AG09309 (cell line): ENCODE measurements at places on chromosomes 4 and X.

DNA sequence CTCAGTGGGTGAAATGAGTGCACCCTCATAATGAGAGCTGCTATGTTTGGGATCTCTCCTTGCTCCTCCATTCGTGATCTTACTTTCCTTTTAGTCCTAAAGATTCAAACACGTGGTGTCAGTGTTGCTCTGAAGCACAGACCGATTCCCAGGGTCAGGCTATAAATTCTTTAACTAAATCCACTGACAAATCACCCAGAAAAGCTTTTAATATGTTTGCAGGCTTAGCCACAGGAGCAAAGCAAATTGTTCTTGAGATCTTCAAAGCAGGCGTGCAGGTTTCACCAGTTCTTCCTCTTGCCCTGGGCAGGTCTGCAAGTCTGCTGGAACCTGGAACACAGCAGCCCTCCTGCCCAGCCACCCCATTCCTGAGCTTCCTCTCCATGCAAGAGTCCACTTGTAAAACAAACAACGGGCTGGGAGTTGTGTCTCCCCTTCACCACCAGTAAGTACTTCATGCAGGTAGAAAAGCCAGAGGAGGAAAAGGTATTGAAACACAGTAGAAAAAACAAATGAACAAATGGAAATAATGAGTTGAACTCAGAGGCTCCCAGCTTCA, 70.1 kb upstream of the ENPP6 start:
- peak; percentile 23 for DNase-seq

- DNase-seq = no peak
Observed at GRCh38 chr4:164872481-164872880, 4.5 kb upstream of the APELA start.

GRCh38 chrX:13474164-13474516, 95.3 kb upstream of the EGFL6 start:
- no peak for DNase-seq

DNA sequence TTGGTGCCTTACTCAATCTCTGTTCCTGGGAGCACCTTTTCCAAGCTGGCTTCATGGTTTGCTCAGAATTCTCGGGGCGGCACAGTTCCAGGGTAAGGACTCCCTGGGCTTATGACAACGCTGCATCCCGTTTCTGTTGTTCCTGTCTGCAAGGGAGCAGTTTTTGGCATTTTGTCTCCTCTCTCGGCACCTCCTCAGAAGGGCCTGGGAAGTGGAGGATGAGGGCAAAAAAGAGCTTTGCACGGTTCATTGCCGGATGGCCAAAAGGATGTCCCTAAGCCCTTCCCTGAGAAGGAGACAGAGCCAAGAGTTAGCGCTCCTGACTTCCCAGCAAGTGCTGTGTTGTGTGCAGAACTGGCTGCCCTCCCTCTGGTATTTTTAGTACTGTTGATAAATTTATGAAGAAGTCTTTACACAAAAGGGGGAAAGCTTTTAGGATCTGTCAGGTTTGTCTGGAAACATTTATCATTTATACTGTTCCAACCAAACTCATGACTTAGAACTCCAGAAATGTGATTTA, 13.4 kb downstream of the SRD5A3 start:
- no peak for DNase-seq

GRCh38 chrX:129496625-129497024, 26.7 kb downstream of the SMARCA1 start:
- DNase-seq = no peak

- no peak for DNase-seq
Observed at GRCh38 chr4:41465146-41465761, 72.7 kb upstream of the LIMCH1 start.

DNA sequence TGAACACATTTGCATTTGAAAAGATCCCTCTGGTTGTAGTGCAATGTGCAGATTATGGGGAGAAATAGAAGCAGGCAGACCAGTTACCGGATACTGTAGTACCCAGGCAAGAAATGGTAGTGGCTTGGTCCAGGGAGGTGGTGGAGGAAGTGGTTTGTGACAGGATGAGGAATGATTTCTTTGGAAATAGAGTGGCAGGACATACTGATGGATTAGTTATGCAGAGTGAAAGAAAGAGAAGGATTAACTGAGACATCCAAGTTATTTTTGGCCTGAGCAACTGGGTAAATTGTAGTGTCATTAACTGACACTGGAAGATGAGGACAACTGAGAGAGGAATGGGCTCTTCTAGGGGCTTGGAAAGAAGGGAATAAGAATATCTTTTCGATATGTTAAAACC, 139.7 kb downstream of the CFAP299 start:
- no peak for DNase-seq

- no peak for DNase-seq
Observed at GRCh38 chrX:8139716-8140115, 31.4 kb downstream of the VCX2 start.

DNA sequence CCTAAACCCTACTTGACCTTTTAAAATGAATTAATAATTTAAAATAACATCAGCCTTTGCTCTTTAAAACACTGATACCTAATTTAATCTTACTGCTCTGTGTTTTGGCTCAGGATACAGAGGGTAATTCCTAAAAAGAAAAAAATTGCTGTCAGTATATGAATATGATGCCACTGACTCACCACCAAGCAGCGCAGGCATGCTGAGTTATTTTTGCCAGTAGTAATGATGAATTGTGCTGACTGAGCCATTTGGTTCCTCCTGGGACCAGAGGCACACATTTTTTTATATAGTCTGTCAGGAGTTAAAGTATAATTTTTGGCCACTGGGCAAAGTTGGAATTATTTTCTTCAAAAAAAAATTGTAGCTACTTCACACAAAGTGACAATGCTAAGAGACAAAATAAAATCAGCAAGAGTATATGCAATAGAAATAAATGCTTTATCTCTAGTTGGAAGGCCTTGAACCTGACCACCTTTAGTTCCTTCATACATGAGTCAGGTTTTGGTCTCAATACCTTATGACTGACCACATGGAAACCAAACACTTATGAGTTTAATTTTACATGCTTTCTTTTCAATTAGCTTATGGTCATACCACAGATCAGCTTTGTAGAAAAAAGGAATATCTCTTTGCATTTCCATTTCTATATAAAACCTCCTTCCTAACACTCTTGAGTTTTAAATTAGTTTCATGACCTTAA, 115.1 kb downstream of the PPP3CA start:
- DNase-seq = no peak

GRCh38 chrX:109533631-109534030, 3.0 kb upstream of the NXT2 start:
- no peak for DNase-seq

DNA sequence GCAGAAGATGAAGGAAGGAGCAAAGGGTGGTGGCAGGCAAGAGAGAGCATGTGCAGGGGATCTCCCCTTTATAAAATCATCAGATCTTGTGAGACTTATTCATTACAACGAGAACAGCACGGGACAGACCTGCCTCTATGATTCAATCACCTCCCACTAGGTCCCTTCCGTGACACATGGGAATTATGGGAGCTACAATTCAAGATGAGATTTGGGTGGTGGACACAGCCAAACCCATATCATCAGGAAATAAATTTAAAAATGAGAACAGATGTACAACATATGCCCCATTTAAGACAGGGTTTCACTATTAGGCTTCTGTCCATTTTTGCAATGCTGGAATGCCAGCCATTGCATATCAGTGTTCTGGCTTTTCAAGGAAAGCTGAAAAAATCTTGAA, 346.7 kb upstream of the SLIT2 start:
- no peak for DNase-seq

GRCh38 chr4:99645036-99645435, 12.6 kb downstream of the C4orf54 start:
- DNase-seq = no peak

- DNase-seq = no peak
Observed at GRCh38 chrX:482192-482701, 95.5 kb upstream of the PPP2R3B start.

DNA sequence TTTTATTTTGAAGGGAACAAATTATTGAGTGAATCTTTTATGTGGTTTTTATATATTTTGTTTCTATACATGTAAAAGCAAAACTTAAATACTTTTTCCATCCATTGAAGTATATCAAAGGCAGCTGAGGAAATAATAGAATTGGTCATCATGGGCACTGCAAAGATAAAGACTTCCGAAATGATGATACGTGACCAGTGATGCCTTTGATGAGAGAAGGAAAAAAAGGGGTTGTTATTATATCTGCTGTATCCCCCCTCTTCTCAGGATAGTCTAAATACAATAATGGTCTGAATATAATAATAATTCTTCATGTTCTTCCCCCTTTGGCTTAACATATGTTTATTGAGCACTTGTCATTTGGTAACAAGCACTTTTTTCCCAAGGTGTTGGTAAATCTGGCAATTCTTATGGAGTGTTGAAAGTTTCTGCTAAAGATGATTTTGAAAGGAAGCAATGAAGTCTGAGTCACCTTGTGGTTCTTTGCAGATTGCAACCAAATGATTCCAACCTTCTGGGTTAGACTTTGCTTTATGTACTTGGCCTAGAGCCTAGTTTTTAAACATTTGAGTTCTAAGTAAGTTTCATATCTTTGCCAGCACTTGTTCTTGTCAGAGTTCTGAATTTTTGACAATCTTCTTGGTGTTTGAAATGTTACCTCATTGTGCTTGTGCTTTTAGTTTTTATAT, 60.8 kb downstream of the USP9X start:
- peak; percentile 81 for DNase-seq

- no peak for DNase-seq
Observed at GRCh38 chr4:88162626-88163025, 4.2 kb upstream of the ABCG2 start.

DNA sequence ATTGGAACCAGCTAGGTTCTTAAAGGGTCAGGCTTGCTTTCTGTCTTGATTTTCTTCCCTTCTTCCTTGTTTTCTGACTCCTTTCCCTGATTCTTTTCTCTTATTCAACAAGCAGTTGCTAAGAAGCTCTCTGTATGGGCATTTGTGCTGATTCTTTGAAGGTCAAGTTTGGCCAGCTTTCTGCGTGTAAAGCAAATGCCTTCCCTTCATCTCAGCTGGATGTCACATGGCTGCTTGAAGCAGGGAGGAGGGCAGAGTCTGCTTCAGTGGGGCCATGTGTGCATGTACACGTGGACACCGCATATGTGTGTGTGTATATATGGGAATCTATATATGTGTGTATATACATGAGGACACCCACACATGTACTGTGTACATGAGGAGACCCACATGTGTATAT, 139.9 kb upstream of the ATP6AP2 start:
- no peak for DNase-seq

- no peak for DNase-seq
Observed at GRCh38 chrX:90883479-90883878, 551.2 kb upstream of the PABPC5 start.

DNA sequence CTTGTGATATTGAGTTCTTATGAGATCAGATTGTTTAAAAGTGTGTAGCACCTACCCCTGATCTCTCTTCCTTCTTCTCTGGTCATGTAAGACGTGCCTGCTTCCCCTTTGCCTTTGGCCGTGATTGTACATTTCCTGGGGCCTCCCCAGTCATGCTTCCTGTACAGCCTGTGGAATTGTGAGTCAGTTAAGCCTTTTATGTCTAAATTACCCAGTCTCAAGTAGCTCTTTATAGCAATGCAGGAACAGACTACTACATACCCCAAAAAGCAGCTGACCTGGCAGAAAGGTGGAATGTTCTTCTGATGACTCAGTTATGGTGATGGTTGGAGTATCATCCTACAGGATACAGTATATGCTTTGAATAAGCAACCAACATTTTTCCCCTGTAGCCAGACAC, 11.4 kb upstream of the MCUB start:
- DNase-seq = peak; percentile 18

- no peak for DNase-seq
Observed at GRCh38 chrX:84634201-84634782, 132.0 kb upstream of the HDX start.

- DNase-seq = no peak
Observed at GRCh38 chrX:2324151-2324550, 176.6 kb downstream of the DHRSX start.

DNA sequence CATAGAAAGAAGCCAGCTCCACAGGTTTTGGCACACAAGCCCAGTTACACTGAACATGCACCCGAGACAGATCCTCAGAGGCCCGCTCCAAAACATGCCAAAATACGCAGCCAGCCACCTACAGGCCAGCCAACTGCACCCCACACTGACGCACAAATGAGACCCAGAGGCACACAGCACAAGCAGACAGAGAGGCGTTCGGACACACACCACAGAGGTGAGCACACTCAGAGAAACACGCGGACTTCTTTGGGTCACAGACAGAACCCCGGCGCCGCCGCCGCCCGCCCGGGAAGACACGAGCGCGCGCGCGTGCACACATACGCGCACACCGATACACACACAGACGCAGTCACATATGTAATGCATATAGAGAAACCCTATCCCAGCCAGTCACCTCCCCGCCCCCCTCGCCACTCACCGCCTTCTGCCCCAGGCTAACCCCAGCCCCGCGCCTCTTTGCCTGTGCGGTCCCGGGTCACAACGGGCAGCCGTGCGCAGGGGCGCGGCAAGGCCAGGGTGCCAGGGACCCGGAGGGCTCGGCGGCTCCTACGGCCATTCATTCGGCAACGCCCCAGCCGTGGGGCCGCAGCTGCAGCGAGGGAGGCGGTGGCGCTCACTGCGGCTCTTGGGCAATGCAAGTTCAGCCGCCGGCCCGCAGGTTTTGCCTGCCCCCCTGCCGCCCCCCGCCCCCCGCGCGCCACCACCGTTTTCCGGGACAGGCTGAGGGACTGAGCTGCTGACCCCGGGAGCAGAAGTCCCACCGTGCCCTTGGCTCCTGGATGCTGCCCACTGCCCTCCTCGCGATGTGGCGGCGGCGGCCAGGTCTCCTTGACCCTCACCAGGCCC, 553 bp downstream of the SEPTIN6 start:
- DNase-seq = no peak

DNA sequence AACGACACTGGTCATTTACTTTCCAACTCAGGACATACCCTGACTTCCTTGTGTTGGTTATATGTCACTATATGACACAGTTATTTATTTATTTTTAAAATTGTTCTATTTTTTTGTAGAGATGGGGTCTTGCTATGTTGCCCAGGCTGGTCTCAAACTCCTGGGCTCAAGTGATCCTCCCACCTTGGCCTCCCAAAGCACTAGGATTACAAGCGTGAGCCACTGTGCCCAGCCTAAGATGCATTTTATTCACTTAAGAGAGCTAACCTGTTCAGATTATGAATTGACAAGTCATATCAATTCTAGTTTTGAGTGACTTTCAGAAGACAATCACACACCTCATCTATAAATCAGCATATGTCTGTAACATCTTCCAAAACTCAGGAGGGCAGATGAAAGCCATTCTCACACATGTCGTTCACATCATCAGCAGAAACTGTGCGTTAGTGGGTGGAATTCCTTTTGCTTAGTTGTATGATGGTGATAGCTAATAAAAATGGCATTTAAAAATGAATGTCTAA, 9.4 kb upstream of the RHOH start:
- no peak for DNase-seq
